ENCODE measurements at places on chromosomes 13 and 19. TPM values are rescaled to one million over a fixed set of nuclear protein-coding genes. Genes with fewer than 3 reads are reported as not detected.
A peak's percentile ranks its signal among the peaks of the same experiment; 100 is the strongest.

The NHLRC3 gene
- total RNA-seq, result 12.7 TPM

DNA sequence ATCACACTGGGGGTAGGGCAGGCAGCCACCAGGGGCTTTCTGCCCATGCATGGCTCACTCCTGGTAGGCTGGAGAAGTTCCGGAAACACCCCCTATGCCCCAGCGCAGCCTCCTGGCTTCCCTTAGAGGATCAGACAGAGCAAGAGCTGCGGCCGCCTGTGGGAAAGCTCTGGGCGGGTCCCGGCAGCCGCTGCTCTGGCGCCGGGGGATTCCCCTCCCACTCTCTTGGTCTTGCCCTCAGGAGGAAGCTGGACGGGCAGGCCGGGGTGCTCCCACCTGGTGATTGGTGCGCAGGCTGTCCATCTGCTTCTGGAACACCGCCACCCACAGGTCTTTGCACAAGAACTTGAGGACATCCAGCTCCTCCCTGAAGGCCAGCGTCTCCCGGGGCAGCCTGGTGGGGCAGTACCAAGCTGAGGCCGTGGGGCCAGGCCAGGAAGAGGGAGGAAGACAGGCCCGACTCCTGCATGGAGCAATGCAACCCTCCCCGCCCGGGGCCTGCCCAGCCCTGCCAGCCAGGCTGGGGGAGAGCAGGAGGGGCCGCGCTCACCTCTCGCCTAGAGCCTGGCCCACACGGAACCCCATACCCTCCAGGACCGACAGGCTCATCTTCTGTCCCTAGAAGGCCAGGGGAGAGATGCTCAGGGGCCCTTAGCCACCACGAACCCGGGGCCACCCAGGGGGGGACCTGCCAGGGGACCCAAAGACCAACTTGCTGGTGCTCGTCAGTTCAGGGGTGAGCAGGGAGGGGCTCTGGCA is 4.0 kb upstream of the NKPD1 start:
- DNase-seq, result peak; percentile 70

- DNase-seq, result no peak
These were observed 124.6 kb upstream of the MCF2L start for GRCh38 chr13:112844411-112844810.

The DACT3 gene
- 40.2 TPM for total RNA-seq

The KANK2 gene
- total RNA-seq, result 275 TPM

DNA sequence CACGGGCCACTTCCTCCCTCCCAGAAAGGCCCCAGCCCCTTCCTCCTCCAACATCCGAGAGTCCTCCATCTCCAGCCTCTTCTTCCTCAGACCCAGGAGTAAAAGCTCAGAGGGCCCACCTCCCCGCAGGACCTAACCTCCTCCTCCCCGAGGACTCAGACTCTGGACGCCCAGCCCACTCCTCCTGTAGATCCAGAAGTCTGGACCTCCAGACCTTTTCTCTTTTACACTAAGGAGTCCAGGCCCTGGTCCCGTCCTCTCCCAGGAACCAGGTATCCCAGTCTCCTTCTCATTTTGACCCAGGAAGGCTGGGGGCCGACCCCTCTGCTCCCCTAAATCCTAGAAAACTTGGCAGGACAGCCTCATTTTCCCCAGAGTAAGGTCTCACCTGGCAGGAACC is 1.9 kb upstream of the KLK8 start:
- no peak for DNase-seq

The FBL gene
- 68.6 TPM for total RNA-seq

DNA sequence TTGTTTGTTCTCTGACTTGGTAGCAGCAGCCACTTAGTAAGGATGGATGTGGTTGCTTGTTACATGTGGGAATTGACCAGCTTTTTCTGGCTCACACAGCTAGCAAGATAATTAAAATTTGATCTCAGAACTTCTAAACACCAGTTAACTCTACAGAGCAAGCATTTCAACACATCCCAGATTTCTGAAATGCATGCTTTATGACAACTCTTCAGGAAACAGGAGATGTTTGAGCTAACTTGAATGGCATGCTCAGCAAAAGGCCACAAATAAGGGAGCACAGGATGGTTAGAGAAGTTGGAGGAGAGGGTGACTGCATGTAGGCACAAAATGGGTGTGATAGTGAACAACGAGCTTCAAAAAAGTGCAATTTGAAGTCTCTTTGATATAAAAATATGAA is 167.1 kb upstream of the SPRY2 start:
- no peak for DNase-seq

DNA sequence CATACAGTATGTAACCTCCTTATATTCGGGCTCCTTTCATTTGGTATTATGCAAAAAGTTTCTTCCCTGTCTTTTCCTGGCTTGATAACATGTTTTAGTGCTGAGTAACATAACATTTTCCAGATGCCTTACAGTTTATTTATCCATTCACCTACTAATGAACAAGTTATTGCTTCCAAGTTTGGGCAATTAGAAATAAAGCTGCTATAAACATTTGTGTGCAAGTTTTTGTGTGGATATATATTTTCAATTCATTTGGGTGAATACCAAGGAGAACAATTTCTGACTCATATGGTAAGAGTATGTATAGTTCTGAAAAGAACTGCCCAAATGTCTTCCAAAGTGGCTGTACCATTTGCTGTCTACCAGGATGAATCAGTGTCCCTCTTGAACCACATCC is 360.9 kb downstream of the PCDH17 start:
- DNase-seq, result no peak

DNA sequence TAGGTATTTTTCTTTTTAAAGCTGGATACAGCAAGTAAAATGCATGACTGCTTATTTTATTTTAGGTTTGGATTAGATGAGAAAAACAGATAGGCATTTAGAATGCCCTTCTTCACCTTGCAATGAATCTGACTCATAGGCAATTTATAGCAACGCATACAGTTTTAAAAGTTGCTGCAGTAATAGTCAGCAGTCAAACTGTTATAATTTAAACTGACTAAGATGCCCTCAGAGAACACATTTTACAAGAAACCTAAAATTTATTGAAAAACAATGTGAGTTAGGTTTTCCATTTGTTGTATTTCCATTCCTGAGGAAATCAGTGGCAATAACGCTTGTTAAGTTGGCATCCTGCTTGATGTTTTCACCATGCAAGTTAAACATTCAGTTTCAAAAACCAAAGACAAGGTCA is 1128.2 kb upstream of the PCDH9 start:
- DNase-seq, result no peak

The GIPR gene
- 12.8 TPM for total RNA-seq

- DNase-seq, result peak; percentile 98
These were observed 43.3 kb downstream of the RFX2 start for GRCh38 chr19:6066661-6067646.

The SIGLEC5 gene
- not detected for total RNA-seq

DNA sequence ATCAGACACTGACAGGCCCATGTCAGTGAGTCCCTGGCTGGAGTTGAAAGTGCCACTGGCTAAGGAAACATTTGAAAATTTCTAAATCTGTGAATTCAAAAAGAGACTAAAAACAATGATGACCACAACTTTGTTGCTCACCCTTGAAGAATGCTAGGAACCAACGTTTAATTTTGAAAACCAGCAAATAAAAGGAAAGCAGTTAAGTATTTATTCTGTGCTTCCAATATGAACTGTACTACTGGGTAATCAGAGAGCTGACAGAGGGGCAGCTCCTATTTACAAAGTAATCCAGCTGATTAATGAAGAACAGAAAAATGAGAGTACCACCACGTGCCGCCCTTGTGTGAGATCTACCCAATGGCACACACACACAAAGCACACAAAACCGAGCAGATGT is 44.7 kb upstream of the LATS2 start:
- no peak for DNase-seq

All from right cardiac atrium (tissue), 5 donors.